ENCODE measurements at places on chromosomes 3 and 15. TPM values are rescaled to one million over a fixed set of nuclear protein-coding genes. Genes with fewer than 3 reads are reported as not detected.

GRCh38 chr3:181687190-181687589, 24.5 kb upstream of the SOX2 start:
- no peak for DNase-seq

Gene MOBP
- total RNA-seq, result not detected

Gene CHL1
- 34.8 TPM for total RNA-seq

Gene FAM174B
- total RNA-seq, result 34.7 TPM

DNA sequence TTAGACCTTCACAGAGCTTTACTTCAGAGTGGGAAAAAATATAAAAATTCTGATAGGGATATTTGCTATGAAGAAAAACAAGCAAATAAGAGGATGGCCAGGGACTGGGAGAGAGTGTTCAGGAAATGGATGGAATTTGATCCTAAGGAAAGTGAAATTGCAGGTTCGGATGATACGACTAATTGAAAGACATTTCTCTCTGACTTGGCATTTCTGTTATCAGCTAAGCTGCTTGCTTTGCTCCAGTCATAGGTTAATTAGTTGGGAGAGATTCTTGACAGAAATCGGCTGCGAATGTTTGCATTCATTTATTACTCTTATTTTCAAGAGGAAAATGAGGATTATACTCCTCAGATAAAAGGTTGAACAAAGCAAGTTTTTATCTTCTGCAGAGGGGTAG, 808.7 kb upstream of the NECTIN3 start:
- no peak for DNase-seq

- DNase-seq, result no peak
These were observed 7.7 kb upstream of the FGD5 start for GRCh38 chr3:14810801-14811661.

Gene TLR9
- 0.29 TPM for total RNA-seq

DNA sequence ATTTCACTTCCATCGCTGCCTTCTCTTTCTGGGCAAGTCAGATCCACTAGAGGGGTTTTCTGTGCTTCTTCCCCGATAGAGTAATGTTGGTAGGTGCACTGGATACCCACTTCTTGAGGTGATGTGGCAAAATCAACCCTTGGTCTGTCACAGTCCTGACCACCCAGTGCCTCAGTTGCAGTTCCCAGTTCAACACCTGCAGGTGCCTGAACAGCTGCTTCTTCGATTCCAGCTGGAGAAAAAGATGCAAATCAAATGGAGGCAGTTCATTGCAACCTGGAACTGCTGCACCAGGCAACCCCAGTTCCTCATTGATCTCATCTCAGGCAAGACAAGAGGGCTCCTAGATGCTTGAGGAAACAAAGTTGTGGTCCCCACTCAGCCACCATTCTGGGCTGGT, 186.6 kb downstream of the UBE2E2 start:
- no peak for DNase-seq

Gene CFAP100
- total RNA-seq, result not detected

Gene GOLGA6A
- total RNA-seq, result not detected

Gene DCBLD2
- 29.6 TPM for total RNA-seq

Gene PRR23E
- not detected for total RNA-seq

Gene CDC25A
- 1.3 TPM for total RNA-seq

DNA sequence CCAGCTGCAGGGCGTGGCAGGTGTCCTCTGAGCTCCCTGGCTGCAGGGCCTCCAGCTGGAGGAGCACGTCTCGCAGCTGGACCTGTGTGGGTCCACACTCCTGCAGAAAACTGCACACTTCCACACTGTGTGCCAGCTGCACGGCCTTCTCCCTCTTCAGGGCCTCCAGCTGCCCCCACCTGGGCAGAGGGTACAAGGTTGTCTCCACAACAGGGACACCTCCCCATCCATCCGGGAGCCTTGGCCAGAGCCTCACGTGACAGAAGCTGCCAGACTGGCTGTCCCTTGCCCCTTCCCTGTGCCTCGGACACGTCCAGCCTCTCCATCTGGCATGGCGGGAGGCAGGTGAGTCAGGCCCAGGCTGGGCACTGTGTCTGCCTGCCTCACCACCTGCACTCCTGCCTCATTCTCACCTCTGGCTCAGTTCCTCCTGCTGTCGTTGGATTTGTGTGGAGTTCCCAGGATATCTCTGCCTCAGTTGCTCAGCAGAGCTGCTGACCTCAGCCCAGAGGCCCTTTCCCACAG, 14.5 kb downstream of the SPTBN5 start:
- no peak for DNase-seq

DNA sequence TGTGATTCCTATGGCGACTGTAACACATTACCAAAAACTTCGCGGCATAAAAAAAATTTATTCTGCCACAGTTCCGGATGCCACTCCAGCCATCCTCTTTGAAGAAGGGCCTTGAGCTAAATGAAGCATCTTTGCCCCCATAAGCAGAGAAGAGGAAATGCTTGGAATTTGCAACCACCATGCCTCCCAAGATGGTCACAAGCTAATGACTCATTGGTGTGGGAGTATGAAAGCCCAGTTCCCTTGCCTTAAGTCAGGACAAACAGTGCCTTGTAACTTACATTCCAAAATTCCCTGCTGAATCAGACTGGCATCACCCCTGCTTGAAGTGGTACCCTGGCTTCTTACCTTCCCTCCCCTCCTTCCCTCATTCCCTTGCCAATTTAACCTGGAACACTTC, 1077.4 kb downstream of the EPHA3 start:
- DNase-seq, result no peak

- DNase-seq, result peak; percentile 38
These were observed 32.6 kb upstream of the SLC41A3 start for GRCh38 chr3:126116526-126116925.

DNA sequence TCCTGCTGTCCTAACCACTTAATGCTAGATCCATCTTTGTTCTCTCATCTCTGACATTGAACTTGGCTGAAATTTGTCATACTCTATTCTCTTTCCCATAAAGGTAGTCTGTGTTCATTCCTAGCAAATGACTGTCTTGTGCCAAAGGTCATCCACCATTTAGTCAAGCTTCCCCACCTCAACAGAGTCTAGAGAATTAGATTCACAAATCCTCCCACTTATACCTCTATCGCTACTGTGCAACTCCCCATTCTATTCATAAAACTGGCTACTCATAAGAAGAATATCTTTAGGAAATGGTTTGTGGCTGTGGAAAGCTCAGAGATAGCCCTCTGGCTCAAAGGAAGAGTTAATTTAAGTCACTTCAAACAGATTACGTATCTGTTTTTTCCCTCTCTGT, 59.7 kb upstream of the MBNL1 start:
- no peak for DNase-seq

GRCh38 chr15:77025941-77026411, 31.1 kb downstream of the PSTPIP1 start:
- peak; percentile 43 for DNase-seq

Gene DAZL
- total RNA-seq, result not detected

DNA sequence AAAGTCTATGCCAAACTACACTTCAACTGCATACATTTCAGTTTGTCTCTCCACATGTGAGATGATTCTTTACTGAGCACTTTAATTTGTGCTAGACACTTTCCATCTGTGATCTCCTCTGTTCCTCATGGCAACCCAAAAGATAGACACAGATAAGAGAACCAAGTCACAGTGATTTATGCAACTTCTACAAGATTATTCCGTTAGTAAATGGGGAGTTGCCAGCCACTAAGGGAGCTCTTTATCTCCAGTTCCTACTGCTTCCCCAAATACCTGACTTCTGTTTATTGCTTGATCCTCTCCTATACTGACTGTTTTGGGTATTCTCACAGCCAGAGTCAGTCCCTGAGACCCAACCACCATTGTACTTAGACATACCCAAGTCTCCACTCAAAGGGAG, 24.1 kb upstream of the AKAP13 start:
- no peak for DNase-seq

DNA sequence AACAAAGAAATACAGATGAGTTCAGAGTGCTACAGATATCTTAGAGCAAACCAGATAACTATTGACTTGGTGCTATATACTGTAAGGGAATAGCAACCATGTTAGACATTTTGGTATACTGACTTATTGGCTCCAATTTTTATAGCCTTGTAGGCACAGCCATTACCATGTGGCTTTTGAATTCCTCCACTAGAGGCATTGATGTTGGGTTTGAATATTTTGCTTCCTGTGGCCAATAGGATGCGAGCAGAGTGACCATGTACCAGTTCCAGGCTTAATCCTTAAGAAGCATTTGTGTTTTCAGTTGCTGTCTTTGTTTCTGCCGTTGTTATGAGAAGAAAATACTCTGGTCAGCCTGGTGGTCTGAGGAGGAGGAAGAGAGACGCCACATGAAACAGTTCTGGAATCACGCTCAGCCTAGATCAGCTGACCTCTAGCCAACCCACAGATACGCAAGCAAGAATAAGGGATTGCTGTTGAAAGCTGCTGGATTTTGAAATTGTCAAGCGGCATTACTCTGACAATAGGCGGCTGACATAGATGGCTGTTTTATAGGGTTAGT, 109.4 kb upstream of the TNIK start:
- no peak for DNase-seq

GRCh38 chr15:45790325-45790943, 155.6 kb downstream of the SQOR start:
- DNase-seq, result no peak

DNA sequence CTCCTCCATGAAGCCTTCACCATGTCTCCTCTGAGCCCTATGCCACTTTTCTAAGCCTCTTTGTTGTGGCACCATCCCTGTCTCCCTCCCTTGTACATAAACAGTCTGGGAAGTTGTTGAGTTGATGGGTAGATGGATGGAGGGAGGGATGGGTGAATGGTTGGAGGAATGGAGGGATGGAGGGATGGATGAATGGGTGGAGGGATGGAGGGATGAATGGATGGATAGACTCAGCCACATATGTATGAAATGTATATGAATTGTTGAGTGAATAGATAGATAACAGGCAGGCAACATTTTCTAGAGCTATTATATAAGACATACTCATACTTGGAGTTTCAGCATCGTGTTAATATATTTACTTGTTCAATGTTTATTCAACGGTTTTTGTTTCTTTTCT, 58.3 kb upstream of the HES1 start:
- DNase-seq, result no peak

DNA sequence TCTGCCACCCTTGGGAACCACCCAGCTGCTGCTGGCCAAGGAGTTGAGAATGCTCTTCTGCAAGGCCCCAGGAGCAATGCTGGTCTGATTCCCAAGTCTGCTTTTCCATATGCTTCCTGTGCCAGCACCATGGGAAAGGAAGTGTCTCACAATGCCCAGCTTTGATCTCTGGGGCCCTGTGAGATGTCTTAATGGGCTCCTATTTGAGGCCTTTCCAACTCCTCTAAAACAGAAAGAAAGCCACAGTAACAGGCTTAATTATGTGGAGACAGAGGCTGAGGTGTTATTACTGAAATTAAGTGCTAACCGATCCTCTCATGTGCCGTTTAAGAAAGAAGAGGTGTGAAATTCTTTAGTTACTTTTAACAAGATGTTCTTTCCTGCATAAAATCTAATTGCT, 4.5 kb downstream of the EOGT start:
- no peak for DNase-seq

Gene MCCC1
- total RNA-seq, result 47.6 TPM

GRCh38 chr3:176293276-176293675, 904.0 kb downstream of the TBL1XR1 start:
- no peak for DNase-seq

Gene PPM1M
- total RNA-seq, result 20.2 TPM

DNA sequence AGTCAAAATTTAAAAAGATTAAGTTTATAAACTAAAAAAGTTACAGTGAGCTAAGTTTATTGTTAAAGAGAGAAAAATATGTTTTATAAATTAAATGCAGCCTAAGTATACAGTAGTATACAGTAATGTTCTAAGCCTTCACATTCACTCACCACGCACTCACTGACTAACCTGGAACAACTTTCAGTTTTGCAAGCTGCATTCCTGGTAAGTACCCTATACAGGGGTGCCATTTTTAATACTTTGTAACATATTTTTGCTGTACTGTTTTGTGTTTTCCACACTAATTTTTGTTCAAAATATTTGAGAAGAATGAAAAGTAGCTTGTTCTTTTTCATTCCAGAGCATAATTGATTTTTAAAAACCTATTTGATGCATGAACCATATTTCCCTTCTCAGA, 524.9 kb downstream of the RBMS3 start:
- no peak for DNase-seq

Gene CAPN3
- 15.4 TPM for total RNA-seq

Gene NRROS
- 3.2 TPM for total RNA-seq

- DNase-seq, result no peak
These were observed at the start of gene ANKRD63 for GRCh38 chr15:40282869-40283614. TSS of gene ANKRD63 (minus strand) at chr15:40283064. CDS start at chr15:40282586, 478 bp downstream.

DNA sequence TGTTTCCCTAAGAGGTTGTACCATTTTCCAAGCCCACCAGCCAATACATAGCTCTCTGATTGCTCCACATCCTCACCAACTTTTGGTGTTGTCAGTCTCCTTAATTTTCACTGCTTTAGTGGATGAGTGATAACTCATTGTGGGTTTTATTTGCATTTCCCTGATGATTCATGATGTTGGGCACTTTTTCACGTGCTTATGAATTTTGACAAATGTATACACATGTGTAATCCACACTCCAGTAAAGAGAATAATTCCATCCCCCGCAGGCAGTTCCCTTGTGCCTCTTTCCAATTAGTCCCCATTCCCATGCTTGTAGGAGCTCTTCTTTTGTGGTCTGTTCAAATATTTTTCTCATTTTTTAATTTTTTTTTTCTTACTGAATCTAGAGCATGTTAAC, 52.4 kb downstream of the ANP32A start:
- DNase-seq, result no peak

DNA sequence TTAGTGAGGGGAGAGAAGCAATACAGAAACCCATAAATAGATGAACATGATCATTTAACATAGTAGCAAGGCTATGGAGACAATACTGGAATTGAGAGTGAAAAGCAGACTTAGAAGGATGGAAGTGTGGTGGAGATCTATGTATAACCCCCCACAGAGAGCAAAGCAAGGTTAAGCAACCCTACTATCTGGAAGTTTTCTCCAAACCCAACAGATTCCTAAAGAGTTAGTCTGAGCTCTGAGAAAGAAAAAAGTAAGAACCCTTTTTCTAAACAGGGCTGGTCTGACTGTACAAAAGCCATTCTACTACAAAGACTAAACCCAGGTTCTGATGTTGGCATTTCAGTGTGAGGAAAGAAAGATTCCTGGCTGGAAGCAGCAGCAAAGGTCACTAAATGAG, 153.2 kb downstream of the WNT5A start:
- DNase-seq, result no peak

DNA sequence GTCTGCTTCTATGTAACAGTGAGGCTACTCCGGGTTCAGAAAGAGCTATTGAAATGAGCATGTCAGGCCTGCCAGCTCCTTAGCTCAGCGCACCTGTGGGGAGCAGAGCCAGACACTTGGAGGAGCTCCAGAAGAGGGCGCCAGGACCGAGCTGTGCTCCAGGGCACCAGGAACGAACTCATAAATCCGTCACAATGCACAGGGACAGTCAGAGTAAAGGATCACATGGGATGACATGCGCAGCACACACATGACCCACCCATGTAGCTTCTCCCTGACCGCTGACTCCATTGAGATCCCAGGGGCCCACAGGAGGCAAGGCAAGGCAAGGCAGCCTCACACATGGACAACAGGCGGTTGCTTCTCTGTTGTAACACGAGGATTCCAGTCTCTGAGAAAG, 26.0 kb upstream of the GNB5 start:
- no peak for DNase-seq

All from breast epithelium (tissue), 4 donors.